ENCODE measurements at places on chromosomes 3 and 15. TPM values are rescaled to one million over a fixed set of nuclear protein-coding genes. Genes with fewer than 3 reads are reported as not detected.

GRCh38 chr3:184716622-184717398 lies 4.9 kb upstream of the MAGEF1 start:
- peak; percentile 54 for DNase-seq

GRCh38 chr3:20832963-20833362 lies 647.0 kb upstream of the SGO1 start:
- DNase-seq: no peak

DNA sequence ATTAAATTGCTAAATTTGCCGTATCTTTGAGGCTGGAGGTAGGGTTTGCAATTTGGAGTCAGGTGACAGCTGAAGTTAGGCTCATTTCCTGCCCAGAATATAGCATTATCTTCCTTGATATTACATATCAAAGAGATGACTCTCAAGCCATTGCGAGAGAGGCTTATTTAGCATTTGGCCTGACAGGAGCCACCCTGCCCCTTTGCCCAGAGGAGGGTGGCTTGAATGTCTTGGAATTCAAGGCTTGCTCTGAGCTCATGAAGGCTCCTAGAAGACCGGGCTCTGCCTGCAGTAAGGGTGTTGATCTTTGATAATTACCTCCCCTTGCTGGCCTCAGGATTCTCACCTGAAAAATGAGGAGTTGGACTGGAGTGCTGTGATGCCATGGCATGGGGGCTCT lies 251.4 kb upstream of the C2CD4B start:
- no peak for DNase-seq

DNA sequence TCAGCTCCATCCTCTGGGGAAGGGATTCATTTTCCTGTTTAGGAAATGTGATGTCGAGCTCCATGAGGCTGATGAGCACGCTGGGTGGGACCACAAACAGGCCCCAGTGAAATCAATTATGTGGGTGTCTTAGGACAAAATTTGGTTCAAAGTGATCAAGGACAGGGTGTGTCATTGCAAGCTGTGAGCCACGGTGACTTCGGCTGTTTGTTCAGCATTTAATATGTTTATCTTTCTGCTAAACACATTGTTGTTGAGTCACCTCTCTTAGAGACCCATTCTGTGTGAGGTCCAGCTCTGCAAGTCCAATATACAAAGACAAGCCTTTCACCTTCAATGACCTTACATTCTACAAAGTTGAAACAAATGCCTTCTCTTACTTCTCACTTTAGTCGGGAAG lies 41.3 kb downstream of the SSR3 start:
- no peak for DNase-seq

The ARL14 gene
- 1.7 TPM for total RNA-seq

The GOLGA8G gene
- total RNA-seq: not detected

The CCNL1 gene
- 94.9 TPM for total RNA-seq
